ENCODE measurements at places on chromosomes 3 and 15. TPM values are rescaled to one million over a fixed set of nuclear protein-coding genes. Genes with fewer than 3 reads are reported as not detected.

Gene HRG
- total RNA-seq: not detected

Gene ARGFX
- not detected for total RNA-seq

DNA sequence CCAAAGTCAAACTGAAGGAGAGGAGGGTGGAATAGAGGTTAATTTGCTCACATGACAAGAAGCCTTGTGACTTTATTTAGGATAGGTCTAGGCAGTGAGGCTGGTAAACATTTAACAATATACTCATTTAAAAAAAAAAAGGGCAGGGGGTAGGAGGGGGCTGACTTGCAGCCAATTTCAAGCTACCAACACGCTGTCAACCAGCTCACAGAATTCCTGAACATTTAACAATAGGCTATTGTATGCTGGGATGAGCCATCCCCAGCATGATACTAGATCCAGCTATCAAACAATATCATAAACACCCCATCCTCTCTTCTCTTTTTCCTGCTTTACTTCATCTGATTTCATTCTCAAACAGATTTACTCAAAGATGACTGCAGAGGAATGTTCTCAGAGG lies 1096.3 kb upstream of the CFAP20DC start:
- H3K4me1 ChIP-seq: no peaks in the 10 kb centered on the region

- no peak for DNase-seq
- H3K27me3 ChIP-seq: no peaks in the 10 kb centered on the region
- H3K36me3 ChIP-seq: no peaks in the 10 kb centered on the region
- H3K4me3 ChIP-seq: no peak overlapping the region
- no peaks in the 10 kb centered on the region for H3K4me1 ChIP-seq
These were observed 28.4 kb downstream of the RASGRP1 start for GRCh38 chr15:38536201-38536676.

- H3K36me3 ChIP-seq: no peaks in the 10 kb centered on the region
- no peaks in the 10 kb centered on the region for H3K4me1 ChIP-seq
- no peak overlapping the region for H3K4me3 ChIP-seq
- DNase-seq: no peak
- no peaks in the 10 kb centered on the region for H3K27me3 ChIP-seq
These were observed 1.0 kb downstream of the HGD start for GRCh38 chr3:120681018-120681417.

- DNase-seq: no peak
- peaks cover 31% of the 10 kb centered on the region for H3K4me1 ChIP-seq
- H3K27ac ChIP-seq: peak within 1 kb of the TSS; percentile 97
- peaks cover 2% of the 10 kb centered on the region for H3K36me3 ChIP-seq
These were observed at the start of gene BHLHE40 for GRCh38 chr3:4979428-4980228. BHLHE40 (plus strand) TSS chr3:4979437; CDS start chr3:4979719, 282 bp downstream.

Gene AGBL1
- 0.04 TPM for total RNA-seq

GRCh38 chr3:150906461-150906860 lies 1.2 kb upstream of the MINDY4B start:
- H3K4me3 ChIP-seq: no peak overlapping the region
- no peak overlapping the region for H3K27ac ChIP-seq
- no peak for DNase-seq

Gene SLC9C1
- total RNA-seq: not detected

Gene C3orf22
- total RNA-seq: not detected

DNA sequence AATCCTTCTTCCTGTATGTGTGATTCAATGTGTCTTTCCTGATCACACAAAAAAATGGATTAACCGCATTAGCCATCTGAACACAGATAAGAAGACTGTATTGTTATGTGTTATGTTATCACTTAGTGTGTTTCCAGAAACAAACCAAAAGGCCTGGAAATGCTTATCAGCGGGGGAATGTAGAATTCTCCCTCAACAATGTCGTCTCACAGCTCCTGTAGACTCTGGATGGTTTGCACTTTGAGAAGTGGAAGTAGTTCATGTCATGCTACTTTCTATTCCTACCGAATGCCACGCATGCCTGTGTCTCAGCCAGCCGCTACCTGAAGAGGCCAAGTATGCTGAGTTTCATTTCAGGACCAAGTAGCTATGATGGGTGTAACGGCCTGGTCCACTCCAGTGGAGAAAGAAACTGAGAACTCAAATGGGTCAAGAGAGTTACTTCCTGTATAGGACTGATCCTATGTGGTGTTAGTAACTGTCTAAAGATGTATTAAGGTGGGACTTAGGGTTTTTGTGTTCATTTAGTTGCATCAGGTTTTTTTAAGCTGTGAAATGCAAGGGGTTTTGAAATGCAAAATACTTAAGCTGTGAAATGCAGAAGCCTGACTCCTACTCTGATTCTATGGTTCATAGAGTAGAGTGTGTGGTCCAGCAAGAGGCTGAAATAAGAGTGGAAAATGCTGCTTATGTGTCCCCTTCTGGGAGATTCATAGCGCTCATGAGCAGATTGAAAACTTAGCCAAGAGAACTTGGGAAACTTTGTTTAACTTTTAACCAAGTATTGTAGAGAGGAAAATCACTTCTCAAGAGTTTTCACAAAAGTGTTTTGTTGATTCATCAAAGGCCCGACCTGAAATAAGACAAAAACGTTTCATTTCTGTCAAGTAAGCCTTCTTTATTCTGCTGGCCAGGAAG lies 118.5 kb upstream of the LMOD3 start:
- peak; percentile 80 for DNase-seq
- H3K27ac ChIP-seq: peak overlapping the region; percentile 98
- no peaks in the 10 kb centered on the region for H3K36me3 ChIP-seq
- no peaks in the 10 kb centered on the region for H3K27me3 ChIP-seq
- H3K4me3 ChIP-seq: no peak overlapping the region

Gene DISP2
- total RNA-seq: 0.21 TPM

GRCh38 chr15:99387421-99388168 lies 136.3 kb downstream of the LRRC28 start:
- no peaks in the 10 kb centered on the region for H3K36me3 ChIP-seq
- H3K4me1 ChIP-seq: no peaks in the 10 kb centered on the region
- no peaks in the 10 kb centered on the region for H3K27me3 ChIP-seq
- H3K4me3 ChIP-seq: no peak overlapping the region

Gene CEP19
- total RNA-seq: 5.0 TPM

Gene RPSA
- 1,090 TPM for total RNA-seq

Gene SCAANT1
- total RNA-seq: not detected
